NAMALWA (cell line): ENCODE measurements at places on chromosomes 16 and 17.

DNA sequence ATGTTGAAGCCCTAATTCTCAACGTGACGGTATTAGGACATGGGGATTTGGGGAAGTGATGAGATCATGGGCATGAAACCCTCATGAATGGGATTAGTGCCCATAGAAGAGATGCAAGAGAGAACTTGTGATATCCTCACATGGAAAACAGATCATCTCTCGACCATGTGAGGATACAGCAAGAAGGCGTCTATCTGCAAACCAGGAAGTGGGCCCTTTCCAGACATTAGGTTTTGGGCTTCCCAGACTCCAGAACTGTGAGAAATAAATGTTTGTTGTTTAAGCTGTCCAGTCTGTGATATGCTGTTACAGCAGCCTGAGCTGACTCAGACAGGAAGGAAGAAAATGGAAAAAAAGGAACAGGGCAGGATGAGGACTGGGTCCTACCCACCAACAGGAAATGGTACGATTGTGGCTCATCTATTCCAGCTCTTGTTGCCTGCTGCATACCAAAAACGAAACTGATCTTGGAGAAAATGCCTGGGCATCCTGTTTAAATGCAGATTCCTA lies 21.9 kb upstream of the SSTR2 start:
- DNase-seq: no peak

DNA sequence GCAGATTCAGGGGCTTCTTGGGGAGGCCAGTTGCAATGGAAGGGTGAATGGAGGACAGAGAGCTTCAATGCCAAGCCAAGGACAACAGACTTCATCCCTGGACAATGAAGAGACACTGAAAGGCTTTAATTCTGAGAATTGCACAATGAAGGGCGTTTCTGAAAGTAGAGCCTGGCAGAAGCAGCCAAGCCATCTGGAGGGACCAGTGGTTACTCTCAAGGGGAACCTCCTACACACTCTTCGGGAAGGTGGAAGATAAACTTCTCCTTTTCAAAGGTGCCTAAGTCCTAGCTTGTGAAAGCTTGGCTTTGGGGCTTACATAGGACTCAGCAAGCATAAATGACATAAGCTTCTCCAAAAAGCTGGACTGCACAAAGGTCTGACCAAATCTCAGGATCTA lies 6.2 kb upstream of the CES1 start:
- no peak for DNase-seq

- no peak for DNase-seq
These were observed 18.9 kb downstream of the KATNB1 start for GRCh38 chr16:57754354-57755060.

DNA sequence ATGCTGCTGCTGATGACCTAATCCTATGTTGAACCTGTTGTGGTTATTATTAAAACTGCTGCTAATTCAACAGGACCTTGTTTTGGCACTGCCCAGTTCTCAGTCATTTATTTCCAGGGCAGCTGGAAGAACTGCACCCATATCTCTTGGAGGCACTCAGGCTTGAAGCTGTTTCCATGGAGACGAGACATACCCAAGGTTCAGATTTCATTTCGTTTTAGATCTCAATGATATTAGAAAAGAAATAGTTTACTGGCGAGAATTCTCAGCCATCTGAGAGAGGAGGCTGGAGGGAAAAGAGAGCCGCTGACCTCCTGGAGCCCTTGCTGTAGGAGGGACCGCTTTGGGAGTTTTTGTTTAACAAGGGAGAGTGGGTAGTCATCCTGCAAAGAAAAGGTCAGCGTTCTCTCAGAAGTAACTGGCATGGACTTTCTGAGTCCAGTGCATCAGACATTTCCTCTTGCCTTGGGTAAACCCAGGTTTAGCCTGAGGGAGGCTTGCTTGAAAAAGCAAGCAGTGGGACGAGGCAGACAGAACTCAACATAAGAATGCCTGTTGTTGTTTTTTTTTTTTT lies 75.4 kb downstream of the YPEL2 start:
- peak; percentile 49 for DNase-seq

DNA sequence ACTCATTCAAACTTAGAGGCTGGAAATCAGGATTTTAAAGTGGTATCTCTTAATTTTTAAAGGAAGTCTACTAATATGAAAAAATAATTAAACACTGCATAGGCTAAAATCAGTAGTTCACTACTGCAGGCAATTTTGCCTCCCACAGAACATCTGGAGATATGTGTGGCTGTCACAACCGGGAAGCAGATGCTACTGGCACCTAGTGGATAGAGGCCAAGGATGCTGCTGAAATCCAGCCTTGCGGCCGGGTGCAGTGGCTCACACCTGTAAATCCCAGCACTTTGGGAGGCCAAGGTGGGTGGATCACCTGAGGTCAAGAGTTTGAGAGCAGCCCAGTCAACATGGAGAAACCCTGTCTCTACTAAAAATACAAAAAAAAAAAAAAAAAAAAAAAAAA lies 473.9 kb downstream of the XYLT1 start:
- no peak for DNase-seq

GRCh38 chr16:24544640-24545039 lies 5.3 kb downstream of the RBBP6 start:
- no peak for DNase-seq

DNA sequence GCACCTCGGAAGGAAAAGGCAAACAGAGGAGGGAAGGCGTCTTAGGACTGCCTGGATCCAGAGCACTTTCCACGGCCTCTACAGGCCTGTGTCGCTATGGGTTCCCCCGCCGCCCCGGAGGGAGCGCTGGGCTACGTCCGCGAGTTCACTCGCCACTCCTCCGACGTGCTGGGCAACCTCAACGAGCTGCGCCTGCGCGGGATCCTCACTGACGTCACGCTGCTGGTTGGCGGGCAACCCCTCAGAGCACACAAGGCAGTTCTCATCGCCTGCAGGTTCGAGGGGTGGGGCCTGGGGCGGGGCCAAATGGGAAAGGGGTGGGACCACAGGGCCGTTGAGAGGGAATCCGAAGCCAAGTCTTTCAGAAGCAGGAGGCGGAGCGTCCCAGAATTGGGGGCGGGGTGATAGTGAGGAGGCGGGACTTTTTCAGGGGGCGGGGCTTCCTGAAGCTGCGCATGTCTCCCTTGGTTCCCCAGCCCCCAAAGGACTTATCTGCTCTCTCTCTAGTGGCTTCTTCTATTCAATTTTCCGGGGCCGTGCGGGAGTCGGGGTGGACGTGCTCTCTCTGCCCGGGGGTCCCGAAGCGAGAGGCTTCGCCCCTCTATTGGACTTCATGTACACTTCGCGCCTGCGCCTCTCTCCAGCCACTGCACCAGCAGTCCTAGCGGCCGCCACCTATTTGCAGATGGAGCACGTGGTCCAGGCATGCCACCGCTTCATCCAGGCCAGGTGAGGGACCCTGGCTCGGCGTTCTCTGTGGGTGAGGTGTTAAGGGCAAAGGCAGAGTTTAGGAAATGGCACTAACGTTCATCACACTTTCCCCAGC lies 939 bp downstream of the BCL6B start:
- DNase-seq: peak; percentile 61
